ENCODE measurements at places on chromosomes 5 and 9.
A peak's percentile ranks its signal among the peaks of the same experiment; 100 is the strongest.

- DNase-seq: peak; percentile 81
Observed at GRCh38 chr5:122259995-122260394, 52.0 kb upstream of the SNCAIP start.

DNA sequence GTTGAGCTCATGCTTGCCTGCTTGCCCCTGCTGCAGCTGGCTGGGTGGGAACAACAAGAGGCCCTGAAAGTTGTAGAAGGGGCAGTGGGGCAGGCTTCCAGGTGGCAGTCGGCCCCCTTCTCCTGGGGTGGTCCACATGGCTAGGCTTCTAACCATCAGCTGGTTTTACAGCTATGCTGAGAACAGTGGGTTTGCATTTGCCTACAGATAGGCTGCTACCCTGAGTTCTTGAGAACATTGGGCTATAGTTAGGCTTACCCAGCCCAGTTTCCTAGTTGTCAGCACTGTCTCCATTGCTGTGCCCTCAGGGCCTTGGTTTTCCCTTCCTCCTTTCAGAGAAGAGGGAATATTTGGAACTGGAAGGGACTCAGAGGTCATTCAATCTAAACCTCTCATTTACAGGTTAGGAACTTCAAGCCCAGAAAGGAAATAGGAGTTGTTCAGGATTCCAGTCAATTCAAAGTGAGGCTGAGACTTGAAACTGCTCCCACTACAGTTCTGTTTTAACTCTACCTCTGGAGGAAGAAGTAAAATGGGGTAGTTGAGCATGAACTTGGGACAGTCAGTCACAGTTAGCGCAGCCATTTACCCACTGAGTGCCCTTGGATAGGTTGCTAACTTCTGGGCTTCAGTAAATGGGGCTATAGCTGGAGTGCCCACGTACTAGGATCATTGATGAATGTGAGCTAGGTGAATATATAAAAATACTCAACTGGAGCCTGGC is 11.5 kb downstream of the LARP1 start:
- DNase-seq: no peak

GRCh38 chr9:123391233-123391632 is 35.2 kb downstream of the CRB2 start:
- DNase-seq: no peak

DNA sequence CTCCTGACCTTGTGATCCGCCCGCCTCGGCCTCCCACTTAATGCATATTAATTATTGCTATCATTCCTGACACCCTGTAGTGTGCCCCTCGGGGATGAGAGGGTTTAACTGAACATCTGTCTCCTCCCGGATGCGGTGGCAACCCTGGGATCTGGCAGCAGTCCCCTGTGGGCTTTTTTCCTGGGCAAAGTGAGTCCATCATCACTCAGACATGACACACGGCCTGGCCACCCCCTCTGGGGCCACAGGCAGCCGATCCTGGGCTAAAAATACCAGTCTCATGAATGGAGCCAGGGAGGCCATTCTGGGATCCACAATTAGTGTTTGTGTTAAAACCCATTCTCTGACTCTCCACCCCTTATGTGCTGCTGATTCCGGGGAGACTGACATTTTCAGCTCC is 161.2 kb downstream of the RGS3 start:
- DNase-seq: peak; percentile 74

DNA sequence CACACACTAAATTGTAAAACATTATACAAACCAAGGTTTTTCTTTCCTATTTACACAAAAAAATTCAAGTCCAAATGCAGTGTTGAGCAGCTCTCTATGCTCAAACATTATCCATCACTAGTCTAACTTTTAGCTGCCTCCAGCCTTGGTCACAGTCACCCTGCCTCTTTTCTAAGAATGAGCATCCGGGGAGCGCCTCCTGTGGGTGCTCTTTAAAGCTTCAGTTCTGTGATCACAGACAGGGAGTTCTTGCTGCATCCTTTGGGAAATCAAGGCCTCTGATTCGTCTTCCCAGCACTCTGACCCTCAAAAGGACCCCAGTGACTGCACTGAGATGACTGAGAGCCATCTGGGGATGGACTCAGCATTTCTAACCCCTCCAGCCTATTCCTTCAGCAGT is 289.6 kb downstream of the SEC61B start:
- no peak for DNase-seq

GRCh38 chr9:83972286-83972685 is 7.7 kb downstream of the HNRNPK start:
- no peak for DNase-seq

DNA sequence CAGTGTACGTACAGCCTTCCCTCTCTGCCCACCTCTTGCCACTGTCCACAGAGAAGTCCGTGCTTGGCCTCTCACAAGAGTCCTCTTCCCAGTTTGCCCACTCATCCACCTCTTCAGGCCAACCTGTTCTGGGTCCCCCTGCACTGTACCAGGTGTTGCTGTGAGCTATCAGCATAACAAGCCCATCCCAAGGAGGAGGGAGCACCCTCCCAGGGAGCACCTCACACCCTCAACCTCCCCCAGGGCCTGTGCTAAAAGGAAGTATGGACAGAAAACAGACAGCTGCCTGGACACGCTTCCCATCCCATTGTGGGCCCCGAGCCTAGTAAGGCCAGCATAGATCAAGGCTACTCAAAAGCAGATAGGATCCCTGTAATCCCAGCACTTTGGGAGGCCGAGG is 114.2 kb upstream of the ICE1 start:
- no peak for DNase-seq

- DNase-seq: no peak
Observed at GRCh38 chr5:145506185-145506850, 328.8 kb downstream of the PRELID2 start.

DNA sequence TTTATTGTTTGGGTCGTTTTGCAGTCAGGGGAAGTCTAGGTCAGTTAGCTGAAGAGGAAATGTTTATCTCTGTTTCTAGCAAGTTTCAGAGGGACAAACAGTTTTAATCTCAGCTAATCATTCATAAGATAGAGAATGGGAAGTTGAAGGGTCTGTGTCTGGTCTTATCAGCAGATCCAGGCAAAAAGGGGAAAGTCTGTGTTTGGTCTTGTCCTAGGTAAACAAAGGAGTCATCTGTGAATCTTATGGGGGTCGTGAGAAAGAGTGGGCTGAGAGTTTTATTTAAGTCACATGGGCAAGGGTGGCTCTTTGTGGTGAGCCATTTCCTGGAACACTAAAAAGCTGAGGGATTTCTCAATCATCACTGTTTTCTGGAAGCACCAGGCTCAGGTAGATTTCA is 5.6 kb upstream of the SNCAIP start:
- DNase-seq: no peak

DNA sequence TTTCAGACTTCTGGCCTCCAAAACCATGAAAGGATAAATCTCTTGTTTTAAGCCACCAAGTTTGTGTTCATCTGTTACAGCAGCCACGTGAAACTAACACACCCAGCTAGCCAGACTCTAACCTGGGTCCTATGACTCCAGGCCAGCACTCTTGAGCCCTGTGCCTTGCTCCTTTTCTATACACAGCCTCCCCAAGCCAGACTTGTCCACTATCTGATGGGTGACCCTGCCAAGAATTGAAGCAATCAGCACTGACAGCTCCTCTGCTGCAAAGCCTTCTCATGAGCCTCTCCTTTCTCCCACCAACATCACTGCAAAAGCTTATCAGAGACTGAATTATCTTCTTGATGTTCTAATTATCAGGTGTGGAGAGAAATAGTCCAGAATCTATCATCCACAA is 41.4 kb downstream of the SIL1 start:
- no peak for DNase-seq

GRCh38 chr9:21060919-21061561 is 16.7 kb downstream of the IFNB1 start:
- no peak for DNase-seq

- DNase-seq: no peak
Observed at GRCh38 chr9:107973451-107973850, 483.9 kb upstream of the KLF4 start.

- no peak for DNase-seq
Observed at GRCh38 chr9:110183208-110184145, 24.5 kb downstream of the C9orf152 start.

- no peak for DNase-seq
Observed at GRCh38 chr5:138053554-138053953, 20.7 kb upstream of the FAM13B start.

GRCh38 chr5:90944116-90944515 is 385.5 kb downstream of the ADGRV1 start:
- DNase-seq: peak; percentile 19

DNA sequence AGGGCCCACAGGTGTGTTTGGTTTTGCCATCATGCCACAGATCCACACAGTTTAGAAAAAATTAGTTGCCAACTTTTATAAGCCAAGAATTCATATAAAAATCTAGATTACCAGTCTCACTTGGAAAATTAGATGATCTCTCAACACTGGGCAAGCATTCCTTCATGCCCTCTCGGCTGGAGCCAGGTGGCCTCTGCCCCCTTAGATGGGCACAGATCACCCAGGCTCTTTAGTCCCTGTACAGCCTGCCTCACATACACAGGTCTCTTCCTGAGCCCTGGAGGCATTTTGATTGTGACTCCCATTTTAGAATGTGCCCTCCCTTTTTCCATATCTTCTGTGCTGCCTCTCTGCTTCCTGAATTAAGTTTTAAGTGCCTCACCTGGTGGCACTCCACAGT is 20.0 kb downstream of the ACO1 start:
- no peak for DNase-seq

DNA sequence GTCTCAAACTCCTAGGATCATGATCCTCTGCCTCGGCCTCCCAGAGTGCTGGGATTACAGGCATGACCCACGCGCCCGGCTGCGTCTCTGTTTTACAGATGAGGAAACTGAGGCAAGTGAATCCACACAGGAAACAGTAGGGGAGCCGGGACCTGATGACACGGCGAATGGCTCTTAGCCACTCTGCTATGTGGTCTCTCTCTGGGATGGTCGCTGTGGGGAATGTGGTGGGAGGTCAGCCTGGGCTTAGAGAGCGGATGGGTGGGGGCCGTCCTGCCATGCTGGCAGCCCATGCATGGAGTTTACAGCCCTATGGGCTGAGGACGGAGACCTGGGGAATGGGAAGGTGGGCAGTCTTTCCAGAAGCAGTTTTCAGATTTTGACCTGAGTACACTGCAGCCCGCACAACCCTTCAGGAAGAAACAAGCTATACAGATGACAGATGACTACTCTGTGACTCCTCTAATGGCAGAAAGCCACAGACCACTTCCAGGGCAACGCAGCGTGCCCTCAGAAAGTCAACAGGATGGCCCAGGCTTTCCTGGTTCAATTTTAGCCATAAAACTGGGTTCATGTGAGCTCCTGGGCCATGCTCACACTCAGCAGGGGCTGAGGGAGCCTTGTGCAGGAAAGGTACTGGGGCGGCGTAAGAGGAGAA is 136.1 kb upstream of the RAPGEF1 start:
- DNase-seq: peak; percentile 47

DNA sequence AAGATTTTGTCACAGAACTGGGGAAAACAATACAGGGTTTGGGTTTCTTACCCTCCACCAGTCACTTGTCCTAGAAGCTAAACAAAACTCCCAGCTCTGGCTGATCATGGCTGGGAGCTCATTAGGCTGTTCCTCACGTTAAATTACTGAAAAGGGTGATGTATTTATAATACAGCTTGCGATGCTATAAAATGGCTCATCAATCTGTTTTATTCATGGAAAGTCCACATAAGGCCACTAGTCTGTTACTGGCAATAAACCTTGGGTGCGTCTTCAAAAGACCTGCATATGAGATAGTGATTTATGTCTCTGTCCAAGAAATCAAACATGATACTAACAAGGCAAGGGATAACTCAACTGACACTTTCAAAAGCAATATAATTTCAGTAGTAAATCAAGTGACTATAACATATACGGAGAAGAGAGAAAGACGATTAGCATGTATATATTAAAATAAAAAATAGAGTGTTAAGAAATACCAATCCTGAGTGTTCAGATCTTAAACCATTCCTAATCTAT is 219.0 kb downstream of the BNC2 start:
- DNase-seq: no peak

DNA sequence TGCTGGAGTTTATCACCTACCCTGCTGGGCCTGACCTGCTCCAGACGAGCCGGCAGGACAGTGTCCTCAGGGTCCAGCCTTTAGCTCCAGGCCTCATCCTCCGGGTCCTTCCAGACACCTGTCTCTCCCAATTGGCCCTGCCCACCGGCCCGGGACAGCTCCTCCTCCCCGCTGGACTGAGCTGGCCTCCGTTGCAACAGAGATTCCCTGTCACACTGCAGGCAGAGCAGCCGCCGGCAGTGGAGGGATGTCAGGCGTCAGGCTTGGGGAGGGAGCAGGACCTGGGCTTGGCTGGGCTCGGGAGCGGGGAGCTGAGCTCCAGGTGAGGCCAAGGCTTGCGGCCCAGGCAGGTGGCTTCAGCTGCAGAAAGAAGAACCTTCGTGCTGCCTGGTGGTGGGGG is 1.7 kb downstream of the KCNT1 start:
- no peak for DNase-seq

GRCh38 chr9:16202221-16202620 is 649.4 kb downstream of the CCDC171 start:
- no peak for DNase-seq

DNA sequence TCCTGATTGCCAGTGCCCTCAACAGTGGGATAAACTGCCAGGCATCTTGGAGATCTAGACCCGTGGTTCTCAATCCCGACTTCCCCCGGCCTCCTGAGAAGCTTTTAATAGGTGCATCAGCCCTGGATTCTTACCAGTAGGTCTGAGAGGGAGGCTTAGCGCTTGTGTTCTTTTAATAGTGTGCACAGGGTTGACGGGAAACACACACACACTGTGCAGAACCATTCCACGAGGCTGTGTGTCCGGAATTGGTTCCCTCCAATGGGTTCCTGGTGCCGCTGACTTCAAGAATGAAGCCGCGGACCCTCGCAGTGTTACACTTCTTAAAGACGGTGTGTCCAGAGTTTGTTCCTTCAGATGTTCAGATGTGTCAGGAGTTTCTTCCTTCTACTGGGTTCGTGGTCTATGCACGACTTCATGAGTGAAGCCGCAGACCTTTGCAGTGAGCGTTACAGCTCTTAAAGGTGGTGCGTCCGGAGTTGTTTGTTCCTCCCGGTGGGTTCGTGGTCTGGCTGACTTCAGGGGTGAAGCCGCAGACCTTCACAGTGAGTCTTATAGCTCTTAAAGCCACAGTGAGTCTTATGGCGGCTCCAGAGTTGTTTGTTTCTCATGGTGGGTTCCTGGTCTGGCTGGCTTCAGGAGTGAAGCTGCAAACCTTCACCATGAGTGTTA is 46.6 kb upstream of the PRSS3 start:
- no peak for DNase-seq

DNA sequence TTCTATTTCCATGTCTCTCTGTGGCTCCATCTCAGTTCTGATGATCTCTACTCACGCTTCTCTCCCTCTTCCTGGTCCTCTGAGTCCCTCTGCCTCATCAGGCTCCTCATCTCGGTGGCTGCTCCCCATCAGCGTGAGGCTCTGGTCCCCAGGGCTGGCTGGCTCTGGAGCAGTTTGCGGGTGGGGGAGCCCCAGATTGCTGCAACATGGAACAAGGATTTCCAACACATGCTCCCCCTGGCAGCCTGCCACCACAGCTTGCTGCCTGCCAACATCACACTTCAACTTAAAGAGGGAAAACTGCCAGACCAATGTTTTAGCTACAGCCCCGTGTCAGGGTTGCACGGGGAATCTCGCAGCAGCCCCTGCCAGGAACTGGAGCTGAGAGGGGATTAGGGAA is 77.2 kb upstream of the NEK6 start:
- DNase-seq: no peak

- DNase-seq: no peak
Observed at GRCh38 chr5:143222287-143223231, 180.9 kb downstream of the NR3C1 start.

- DNase-seq: no peak
Observed at GRCh38 chr5:72140711-72141110, 33.4 kb downstream of the MAP1B start.

- no peak for DNase-seq
Observed at GRCh38 chr5:174314261-174314660, 268.8 kb downstream of the NSG2 start.

GRCh38 chr9:24953070-24953469 is 407.4 kb upstream of the IZUMO3 start:
- no peak for DNase-seq
